ENCODE measurements at places on chromosomes 4 and X. TPM values are rescaled to one million over a fixed set of nuclear protein-coding genes. Genes with fewer than 3 reads are reported as not detected.

- peak; percentile 8 for DNase-seq
Measured at GRCh38 chrX:54891573-54891972, 29.1 kb upstream of the TRO start.

MAML3 gene
- 13.6 TPM for polyA plus RNA-seq

GRCh38 chrX:102784550-102784949 lies 64.0 kb downstream of the GPRASP3 start:
- no peak for DNase-seq

MAGEA12 gene
- not detected for polyA plus RNA-seq

EGFL6 gene
- polyA plus RNA-seq, result 76.2 TPM

OPN1MW gene
- not detected for polyA plus RNA-seq

- no peak for DNase-seq
Measured at GRCh38 chrX:153865321-153865580, 20.7 kb downstream of the L1CAM start.

GRCh38 chr4:145613566-145614232 lies 5.5 kb upstream of the MMAA start:
- DNase-seq, result no peak

PCDH10 gene
- 0.85 TPM for polyA plus RNA-seq

NDST3 gene
- polyA plus RNA-seq, result 1.1 TPM

PPEF1 gene
- 1.1 TPM for polyA plus RNA-seq

CRMP1 gene
- 66.5 TPM for polyA plus RNA-seq

CD40LG gene
- polyA plus RNA-seq, result 0.18 TPM

- DNase-seq, result no peak
Measured at GRCh38 chr4:1182313-1182712, 9.9 kb upstream of the SPON2 start.

ABLIM2 gene
- 6.9 TPM for polyA plus RNA-seq

- no peak for DNase-seq
Measured at GRCh38 chr4:110924761-110925160, 301.9 kb upstream of the PITX2 start.

- DNase-seq, result peak; percentile 11
Measured at GRCh38 chrX:13597874-13598273, 28.5 kb downstream of the EGFL6 start.

GRCh38 chr4:25113915-25114904 lies 46.0 kb downstream of the SEPSECS start:
- DNase-seq, result no peak

HSD17B13 gene
- polyA plus RNA-seq, result 1.5 TPM

PFKFB1 gene
- polyA plus RNA-seq, result 0.55 TPM

DNA sequence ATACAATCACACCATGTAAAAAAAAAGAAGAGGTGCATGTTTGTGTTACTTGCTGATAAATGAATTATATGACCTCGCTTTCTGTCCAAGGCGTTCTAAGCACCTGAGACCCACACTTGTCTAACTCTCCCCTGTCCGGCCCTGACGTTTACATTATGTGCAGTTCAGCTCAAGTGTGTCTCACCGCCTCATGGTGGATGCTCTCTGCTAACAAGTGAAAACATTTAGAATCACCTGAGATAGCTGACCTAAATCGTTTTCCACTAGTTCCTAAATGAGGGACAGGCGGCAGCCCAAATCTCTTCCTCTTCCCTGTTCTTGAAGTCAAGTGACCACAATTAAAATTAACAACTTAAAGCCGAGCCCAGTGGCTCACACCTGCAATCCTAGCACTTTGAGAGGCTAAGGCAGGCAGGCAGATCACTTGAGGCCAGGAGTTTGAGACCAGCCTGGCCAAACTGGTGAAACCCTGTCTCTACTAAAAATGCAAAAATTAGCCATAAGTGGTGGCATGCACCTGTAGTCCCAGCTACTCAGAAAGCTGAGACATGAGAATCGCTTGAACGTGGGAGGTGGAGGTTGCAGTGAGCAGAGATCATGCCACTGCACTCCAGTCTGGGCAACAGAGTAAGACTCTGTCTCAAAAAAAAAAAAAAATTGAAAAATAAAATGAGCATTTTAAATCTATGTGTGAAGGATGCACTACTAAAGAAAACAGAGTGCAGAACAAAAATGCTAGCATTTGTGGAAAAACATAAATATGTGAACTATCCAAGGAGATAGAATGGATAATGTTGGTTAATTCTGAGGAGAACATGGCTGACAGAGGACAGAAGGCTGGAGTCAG lies 3.9 kb upstream of the TIFA start:
- no peak for DNase-seq

DNA sequence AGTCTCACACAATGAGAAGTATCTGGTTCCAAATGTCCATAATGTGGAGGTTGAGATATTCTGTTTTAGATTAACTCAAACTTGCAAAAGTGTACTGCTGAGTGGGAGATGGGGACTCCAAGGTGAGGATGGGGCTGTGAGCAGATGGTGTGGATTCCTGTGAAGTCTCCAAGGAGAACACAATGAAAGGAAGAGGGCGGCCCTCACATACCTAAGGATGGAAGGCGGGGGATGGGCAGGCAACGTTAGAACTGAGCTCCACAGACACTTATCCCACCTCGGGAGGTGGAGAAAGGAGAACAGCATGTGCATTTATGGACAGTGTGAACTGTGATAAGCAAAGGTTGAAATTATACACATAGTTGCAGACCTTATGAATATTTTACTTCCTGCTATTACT lies 9.9 kb upstream of the SPATA4 start:
- no peak for DNase-seq

DNA sequence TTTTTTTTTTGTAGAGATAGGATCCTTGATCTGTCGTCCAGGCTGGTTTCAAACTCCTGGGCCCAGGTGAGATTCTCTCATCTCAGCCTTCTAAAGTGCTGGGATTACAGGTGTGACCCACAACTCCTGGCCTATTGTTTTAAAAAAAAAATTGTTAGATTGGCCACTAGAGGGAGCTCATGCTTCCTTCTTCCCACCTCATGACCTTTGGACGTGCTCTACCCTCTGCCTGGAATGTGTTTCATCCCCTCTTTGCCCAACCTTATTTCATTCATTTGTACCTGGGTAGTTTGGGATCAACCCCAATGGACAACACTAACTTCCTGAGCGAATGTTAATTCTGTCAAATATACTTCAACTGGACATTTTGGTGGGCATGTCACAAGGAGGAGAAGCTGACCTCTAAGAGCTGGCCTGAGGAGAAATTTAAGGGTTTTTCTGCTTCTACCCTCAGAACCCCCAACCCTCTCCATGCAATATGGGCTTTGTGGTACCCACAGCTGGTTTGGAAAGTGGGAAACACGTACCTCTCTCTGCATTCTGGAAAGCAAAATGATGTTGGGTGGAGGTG lies 6.4 kb downstream of the PPEF2 start:
- DNase-seq, result no peak

DNA sequence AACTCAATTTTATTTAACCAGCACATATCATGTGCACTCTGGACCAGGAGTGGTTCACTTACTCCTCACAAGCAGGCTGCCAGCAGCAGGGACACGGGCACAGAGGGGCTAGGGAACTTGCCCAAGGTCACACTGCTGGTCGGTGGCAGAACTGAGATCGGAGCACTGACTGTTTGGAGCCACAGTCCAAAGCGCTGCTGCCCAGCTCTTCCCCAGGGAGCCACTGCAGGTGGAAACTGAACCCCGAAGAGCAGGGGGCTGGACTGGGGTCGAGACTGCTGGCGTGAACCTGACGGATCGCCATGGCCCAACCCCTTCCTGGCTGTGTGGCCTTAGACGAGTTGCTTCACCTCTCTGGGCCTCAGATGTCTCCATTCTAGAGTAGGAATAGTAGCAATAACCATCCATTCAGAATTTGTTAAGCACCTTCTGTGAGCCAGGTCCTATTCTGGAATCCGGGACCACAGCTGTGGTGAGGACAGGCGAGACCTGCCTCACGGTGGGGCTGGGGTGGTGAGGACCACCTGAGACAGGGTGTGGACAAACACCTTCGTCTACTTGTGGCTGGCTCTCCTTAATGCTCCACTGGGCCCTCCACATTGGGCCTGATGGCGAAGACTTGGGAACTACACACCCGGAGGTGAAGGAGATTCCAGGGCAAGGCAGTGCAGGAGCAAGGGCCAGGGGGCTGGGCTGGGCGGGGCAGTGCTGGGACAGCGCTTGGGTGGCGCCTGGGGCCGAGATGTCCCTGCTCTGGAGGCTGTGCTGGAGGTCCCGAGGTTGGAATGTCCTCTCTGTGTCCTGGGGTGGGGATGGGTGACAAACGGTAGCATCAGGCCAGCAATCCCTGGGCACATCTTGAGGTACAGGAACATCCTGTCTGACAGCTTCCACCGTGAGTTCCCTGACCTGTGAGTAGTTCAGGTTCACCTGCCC lies 32.0 kb upstream of the KIAA0232 start:
- DNase-seq, result no peak

- no peak for DNase-seq
Measured at GRCh38 chr4:41199788-41200187, 14.6 kb downstream of the APBB2 start.

DNA sequence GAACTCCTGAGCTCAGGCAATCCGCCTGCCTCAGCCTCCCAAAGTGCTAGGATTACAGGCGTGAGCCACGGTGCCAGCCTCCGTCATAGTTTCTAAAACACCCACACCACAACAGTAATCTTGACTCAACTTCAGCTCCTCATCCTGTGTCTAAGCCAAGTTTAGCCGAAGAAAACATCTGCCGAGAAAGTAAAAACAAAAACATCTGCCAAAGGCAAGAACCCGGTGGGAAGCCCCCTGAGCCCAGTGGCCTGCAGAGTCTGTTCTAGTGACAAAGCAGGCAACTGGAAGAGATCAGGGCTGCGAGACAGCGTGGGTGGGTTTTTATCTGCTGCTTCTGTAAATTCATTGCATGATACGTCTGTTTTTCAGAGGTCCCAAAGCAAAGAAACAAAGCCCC lies 26.6 kb upstream of the CD99 start:
- peak; percentile 43 for DNase-seq

MGARP gene
- polyA plus RNA-seq, result 0.38 TPM

DNA sequence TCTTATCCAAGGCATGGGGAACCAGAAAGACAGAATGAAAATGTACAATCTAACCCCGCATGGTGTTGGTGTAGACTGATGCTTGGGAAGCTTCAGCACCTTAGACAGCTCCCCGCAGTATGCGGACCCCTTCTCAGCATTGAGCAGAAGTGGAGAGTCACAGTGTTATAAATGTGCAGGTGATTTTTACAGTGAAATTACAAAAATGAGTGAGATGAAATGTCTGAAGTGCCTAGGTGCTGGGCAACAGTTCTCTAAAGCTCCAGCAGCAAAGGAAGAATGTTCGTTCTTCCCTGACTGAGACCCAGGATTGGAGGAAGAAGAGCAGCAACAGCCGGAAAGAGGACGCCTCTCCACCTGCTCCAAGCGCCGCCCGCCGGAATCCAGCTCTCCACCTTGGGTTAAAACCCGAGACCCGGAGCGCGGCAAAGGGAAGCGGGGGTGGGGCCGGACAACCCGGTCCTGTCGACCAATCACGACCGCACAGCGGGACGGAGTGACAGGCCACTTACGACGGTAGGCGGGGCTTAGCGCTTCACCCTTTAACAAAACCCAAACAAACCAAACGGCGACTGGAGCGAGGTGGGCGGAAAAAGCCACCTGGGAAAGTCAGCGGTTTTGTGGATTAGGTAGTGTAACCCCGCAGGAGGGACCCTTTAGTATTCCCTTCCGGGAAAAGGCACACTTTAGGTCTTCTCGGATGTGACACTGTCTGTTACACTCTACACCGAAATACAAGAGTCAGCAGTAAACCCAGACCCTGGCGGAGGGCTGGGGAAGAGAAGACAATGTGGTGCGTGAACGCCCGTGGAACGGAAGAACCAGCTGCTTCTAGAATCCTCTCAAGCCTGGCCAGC lies at the start of gene GLRA3:
Gene GLRA3 (minus strand): TSS at position 403 of the 857 bp plus-strand sequence. CDS start 436 bp downstream, outside the sequence.
- peak; percentile 56 for DNase-seq

SLITRK2 gene
- polyA plus RNA-seq, result 3.7 TPM

Data from right lung (tissue), 10 donors.